ENCODE measurements at places on chromosomes 2 and 18.

- DNase-seq = no peak
Observed at GRCh38 chr2:133262893-133263292, 305.4 kb downstream of the NCKAP5 start.

DNA sequence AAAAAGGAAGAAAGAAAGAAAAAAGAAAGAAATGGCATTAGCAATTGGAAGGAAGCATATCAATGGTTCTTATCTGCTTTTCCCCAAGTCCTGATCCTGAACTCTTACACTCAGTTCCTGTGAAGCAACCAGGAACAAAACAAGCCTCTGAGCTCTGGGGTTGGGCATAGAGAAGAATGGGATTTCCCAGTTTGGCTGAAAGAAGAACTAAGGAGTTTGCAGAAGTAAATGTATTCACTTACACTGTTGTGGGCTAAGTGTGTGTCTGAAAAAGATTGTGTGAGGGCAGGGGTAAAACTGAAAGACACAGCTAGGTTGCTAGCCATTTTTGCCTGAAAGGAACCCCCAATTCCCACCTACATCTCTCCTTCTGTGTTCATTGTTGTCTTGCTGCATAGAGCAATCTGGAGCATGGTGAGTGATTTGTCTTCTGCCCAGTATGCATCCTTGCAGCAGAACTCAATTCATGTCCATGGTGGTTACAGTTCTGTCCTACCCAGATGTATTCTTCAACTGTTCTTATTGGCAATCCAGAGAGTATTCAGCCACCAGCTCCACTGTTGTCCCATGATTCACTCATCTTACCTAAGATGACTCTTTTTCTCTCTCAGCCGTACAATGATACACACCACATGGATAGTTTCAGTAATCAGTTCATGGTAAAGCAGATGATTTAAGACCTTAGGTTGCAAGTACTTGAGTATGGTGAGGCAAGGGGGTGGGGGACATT, 348.7 kb downstream of the ARHGAP15 start:
- DNase-seq = no peak

DNA sequence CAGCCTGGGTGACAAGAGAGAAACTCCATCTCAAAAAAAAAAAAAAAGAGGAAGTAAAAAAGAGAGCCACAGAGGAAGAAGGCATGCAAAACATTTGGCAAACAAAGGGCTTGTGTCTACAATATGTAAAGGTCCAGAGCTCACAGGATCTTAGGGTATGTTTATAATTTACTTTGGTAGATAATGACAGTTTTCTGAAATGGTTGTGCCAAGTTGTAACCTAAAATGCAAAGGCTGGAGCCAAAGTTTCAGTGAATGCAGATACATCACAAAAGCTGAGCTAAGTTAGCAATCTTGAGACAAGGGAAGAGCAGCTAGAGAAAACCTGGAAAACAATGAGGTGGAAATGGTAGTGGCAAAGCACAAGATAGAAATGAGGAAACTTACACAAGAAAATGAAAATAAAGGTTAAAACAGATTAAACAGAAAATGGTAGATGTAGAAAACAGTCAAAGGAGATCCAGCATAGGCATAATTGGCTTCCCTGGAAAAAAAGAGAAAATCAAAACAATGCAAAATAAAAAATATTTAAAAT, 77.5 kb upstream of the HK2 start:
- DNase-seq = no peak

GRCh38 chr2:160700021-160700814, 206.6 kb upstream of the RBMS1 start:
- DNase-seq = no peak

DNA sequence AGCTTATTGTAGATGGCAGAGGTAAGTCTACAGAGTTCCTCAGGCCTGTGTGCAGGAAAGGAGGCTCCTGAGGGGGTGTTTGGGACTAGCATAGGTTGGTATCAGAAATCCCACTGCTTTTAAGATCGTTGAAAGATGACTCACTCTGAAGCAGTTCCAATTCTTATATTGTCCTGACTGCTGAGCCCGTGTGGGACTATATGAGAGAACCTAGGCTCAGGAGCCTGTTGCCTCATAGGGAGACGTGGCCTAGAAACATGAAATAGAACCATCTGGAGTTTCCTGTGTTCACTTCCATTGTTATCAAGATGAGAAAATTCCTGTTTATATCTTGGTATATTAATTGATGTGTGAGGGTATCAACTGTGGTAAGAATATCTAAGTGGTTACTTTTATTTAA, 5.7 kb downstream of the CCT7 start:
- no peak for DNase-seq

DNA sequence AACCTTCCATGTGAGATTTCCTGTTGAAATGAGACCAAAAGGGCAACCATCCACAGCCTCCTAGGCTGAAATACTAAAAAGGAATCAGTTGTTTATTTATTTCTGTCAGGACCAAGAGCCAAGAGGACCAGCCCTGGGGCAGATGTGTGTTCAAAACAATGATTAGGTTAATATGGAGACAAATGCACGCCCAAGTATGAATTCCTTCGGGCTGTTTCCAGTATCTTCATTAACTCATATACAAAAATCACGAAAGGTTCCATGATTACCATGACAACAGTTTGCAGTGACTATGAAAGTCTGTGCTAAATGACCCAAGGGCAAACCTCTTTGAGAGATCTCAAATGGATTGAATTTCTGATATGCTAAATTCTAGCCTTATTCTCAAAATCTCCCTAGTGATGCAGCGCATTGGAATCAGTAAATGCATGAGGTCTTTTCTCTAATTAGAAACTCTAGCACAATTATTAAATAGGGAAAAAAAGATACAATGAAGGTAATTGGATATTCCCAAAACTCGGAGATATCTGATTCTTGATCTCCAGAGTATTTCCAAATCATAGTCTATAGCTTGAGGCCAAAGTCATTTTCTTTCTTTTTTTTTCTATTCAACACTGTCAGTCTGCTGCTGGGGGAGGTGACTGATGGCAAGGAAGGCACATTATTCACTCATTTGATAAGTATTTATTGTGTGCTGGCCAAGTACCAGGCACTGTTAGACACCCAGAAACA, 35.6 kb downstream of the VIT start:
- no peak for DNase-seq

GRCh38 chr18:33712719-33713118, 134.7 kb downstream of the ASXL3 start:
- no peak for DNase-seq

DNA sequence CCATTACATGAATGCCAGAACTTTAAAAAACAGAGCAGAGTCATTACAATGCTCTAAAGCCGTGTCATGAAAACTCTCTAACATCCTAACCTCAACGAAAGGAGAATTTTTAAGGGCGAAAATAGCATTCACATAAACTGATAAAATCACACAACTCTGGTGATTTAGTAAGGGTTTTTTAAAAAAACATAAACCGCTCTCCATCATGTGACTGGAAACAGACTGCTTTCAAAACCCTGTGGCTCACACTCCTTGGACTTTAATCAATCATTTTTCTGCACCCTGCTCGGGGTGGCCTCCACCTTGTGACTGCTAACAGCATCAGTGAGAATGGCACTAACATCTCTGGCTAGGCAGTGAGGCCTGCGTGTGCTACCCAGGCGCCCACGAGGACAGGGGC, 12.1 kb downstream of the DOCK10 start:
- DNase-seq = no peak

DNA sequence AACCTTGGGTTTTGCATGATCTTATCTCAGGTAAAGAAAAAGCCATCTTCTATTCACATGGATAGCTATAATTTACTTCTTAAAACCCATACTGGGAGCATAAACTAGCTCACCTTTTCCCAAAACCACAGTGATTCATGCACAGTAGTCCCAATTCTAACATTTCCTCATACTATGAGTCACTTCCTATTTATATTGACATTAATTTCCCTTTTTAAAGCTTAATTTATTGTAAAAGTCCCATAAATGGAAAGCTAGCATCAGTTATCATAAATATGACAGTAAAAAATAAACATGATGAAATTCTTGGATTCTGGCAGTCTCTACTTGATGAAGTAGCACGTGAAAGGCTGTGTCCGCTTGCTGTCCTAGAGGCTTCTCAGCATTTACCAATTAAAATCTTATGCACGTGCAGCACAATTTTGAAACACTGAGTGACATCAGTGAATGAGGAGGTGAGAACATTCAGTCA, 180.1 kb downstream of the CDH2 start:
- no peak for DNase-seq

DNA sequence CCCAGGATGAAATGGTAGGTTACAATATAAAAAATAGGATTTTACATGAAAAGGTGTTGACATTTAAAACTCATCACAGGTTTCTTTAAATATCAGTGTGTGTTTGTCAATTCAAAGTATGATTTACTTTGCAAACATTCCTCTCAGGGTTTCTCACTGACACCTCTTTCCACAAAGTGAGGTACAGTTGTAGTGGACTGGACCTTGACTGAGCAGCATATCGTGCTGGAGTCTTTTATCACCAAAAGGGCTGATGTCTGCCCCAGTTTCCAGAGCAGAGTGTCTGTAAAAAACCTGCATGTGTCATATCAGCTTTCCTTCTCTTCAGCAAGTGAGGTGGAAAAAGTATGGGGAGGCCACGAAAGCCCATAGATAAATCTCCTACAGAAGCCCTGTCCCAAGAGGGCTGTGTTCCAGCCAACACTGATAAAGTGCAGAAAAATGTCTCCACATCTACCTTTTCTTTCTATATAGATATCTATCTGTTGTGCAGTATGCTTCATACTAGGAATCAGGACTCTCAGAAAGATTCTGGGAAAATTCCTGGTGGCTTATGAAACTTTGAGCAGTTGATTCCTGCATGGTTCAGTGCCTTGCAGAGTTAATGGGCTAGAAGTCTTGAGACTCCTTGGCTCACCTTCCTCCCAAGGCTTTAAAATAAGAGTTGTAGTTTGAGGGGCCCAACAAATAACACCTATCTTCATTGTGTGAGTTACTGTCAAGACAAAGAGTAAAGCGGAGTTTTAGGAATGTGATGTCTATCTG, 6.9 kb downstream of the ACYP2 start:
- no peak for DNase-seq

DNA sequence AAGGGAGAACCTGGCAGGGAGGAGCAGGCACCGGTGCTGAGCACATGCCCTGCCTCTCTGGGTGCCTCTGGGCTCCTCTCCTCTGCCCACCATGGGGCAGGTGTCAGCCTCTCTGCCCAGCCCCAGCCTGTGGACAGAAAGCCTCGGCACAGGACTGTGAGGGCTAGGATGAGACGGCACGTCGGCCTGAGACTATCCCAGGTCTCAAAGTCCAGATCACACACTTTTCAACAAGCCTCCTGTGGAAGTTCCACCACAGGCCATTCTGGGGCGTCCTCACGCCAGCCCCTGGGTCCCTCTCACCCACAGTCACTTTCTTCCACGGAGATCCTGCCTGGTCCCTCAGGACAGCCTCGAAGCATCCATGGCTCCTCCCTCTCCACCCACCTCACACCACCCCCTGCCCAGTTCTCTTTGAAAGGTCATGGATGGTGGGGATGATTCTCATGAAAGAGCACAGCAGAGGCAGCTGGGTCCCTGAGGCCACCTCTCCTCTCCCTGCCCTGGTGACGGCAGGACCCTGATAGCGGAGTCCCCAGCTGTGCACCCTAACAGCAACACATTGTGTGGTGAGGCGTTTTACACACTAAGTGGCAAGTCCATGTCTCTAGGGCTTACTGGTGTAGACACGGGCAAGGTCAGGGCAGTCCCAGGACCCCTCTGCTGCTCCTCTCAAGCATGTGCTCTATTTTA, 569.4 kb upstream of the SALL3 start:
- DNase-seq = no peak

DNA sequence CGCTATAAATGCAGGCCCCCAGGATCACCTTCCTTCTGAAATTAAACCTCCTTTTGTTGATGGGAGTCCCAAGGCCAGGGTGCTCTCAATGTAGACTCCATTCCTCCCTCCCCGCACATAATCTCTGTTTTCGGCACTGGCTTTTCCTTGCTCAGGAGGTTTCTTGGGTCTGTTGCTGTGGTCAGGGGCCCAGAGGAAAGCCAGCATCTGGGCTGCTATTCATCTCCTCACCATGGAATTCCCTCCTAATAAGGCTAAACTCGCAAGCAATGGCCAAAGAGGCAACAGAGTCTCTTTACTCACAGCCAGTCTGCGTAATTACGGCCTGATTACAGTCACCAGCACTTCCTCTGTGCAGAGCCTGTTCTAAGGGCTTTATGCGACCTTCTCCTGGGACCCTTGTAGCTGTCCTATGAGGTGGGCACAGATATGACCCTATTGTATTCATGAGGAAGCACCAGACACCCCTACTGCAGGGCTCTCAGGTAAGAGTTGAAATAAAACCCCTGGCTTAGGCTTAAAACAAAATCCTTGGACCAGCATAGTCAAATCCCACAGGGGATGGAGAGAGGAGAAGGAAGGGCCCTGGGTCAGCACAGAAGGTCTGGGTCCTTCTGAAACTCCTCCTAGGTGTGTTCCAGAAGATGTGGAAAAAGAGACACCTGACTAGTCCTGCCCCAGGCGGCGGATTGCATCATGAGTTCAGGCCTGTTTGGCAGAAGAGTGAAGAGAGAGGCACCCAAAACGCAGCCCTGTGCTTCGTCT, 105.0 kb upstream of the SH3BP4 start:
- DNase-seq = no peak

- DNase-seq = no peak
Observed at GRCh38 chr18:76620321-76621170, 125.5 kb upstream of the ZNF516 start.

GRCh38 chr2:237955640-237956401, 11.0 kb upstream of the UBE2F start:
- no peak for DNase-seq

DNA sequence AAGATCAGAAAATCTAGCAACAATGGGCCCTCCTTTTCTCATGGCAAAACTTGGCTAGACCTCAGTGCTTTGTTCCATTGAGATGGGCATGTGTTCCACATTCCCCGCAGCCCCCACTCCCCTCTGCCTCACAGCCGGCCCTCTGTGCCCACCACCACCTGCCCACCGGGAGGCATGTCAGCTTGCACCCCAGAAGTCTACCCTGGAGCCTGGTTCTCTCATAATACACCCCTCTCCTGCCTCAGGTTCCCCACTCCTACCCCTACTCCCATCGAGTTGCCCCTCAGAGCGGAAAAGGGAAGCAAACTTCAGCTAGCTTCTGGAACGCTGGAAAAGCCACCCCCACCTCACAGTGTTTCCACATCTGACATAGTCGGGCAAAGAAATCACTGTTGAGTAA, 219.0 kb downstream of the ANAPC1 start:
- no peak for DNase-seq

Data from nucleus accumbens (tissue), 56 donors.